KBM-7 (cell line): ENCODE measurements at places on chromosomes 7 and 10.

- DNase-seq = no peak
Measured at GRCh38 chr10:65325913-65326312, 1599.9 kb upstream of the LRRTM3 start.

DNA sequence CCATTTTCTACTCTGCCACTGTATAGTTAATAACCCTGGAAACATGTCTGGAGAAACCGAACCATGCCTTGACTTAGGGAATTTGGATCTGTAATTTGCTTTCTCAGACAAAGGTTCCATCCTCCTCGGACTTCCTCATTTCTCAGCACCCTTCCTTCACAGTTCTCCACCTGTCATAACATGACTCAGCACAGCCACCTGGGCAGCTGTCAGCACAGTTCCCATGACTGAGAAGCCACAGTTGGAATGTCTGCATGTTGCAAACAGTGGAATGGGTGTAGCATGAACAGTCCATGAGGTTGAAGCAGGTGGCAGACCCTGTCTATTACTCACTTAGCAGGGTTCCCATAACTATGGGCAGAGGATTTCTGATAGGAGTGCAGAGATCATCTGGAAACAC is 634 bp upstream of the OR9A4 start:
- DNase-seq = peak; percentile 8

DNA sequence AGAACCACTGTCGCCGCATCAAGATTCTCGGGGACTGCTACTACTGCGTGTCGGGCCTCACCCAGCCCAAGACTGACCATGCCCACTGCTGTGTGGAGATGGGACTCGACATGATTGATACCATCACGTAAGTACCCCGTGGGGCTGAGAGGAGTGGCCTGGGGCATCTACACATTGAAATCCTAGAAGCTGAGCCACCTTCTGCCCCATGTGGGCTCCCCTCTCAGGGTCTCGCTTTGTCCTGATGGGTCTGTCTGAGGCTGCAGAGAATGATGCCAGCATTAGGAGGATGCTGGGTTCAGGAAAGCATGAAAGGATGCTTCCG is 74.5 kb downstream of the ADCY1 start:
- no peak for DNase-seq

GRCh38 chr10:78288663-78289062 is 255.0 kb downstream of the RPS24 start:
- no peak for DNase-seq

DNA sequence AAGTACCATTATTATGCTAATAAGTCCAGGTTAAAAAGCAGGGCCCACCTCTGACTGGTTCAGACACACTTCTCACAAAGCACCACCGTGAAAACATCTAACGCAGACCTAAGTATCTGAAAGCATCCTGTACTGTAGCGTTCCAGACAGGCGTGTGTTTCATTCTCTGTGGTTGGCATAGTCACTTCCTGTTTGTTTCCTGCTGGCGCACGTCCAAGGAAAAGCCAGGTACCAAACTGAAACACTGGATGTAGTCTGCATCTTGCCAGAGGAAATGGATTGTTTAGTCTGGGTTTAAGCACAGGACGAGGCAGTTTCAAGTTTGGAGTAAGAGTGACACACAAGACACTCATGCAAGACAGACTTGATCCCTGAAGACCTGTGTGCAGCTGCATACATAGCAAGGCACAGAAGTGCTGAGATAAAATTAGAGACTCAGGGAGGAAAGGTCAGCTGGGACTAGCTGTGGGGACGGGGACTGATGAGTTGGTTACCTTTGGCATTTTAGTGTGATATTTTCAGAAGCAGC is 23.3 kb downstream of the BPGM start:
- peak; percentile 73 for DNase-seq

DNA sequence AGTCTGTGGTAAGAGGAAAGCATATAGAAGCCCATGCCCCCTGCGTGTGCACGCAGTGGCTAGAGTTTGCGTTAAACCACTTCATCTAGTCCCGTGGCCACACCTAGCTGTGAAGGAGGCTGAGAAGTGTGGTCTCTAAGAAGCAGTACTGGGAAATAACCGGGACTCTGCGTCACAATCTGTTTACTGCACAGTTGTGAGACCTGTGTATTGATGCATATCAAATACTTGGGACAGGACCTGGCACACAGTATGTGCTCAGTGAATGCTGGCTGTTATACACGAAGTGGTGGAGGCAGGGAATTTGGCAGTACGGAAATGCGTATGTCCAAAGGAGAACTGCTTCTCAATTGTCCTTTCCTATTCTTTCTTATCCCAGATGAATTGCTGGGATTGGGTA is 149.5 kb downstream of the ARHGAP21 start:
- no peak for DNase-seq
